Smooth muscle cell of trachea (primary cell): ENCODE measurements at places on chromosomes 2 and 18. TPM values are rescaled to one million over a fixed set of nuclear protein-coding genes. Genes with fewer than 3 reads are reported as not detected.

Gene G6PC2
- not detected in 2 replicates for total RNA-seq

Gene ACOXL
- total RNA-seq, result under 0.01 TPM in 1 of 2 replicates, not detected in the other

Gene ACMSD
- total RNA-seq, result not detected in 2 replicates

Gene IGFBP2
- 3.1 and 6.9 TPM in 2 replicates for total RNA-seq

Gene PKP4
- 47.4 and 49.6 TPM in 2 replicates for total RNA-seq

Gene AKAIN1
- total RNA-seq, result not detected in 2 replicates

Gene PSD4
- 1.6 and 5.0 TPM in 2 replicates for total RNA-seq

Gene SFXN5
- total RNA-seq, result 12.7 and 14.0 TPM in 2 replicates

Gene DSC2
- under 0.01 TPM in 1 of 2 replicates, not detected in the other for total RNA-seq

Gene REG3A
- total RNA-seq, result not detected in 2 replicates

Gene RND3
- 413 and 658 TPM in 2 replicates for total RNA-seq

Gene IL36B
- not detected in 2 replicates for total RNA-seq

Gene ZNF804A
- total RNA-seq, result 1.9 and 2.3 TPM in 2 replicates

Gene COL6A3
- 2,183 and 3,095 TPM in 2 replicates for total RNA-seq

Gene TTN
- 0.50 and 3.8 TPM in 2 replicates for total RNA-seq

Gene GPD2
- 73.6 and 92.8 TPM in 2 replicates for total RNA-seq

Gene UCN
- total RNA-seq, result 1.5 and 1.8 TPM in 2 replicates

Gene MBD1
- 63.7 and 85.7 TPM in 2 replicates for total RNA-seq

Gene SLC19A3
- total RNA-seq, result 0.17 and 0.29 TPM in 2 replicates

Gene TMEM200C
- total RNA-seq, result under 0.01 and 0.17 TPM in 2 replicates

Gene HAAO
- 2.3 and 6.3 TPM in 2 replicates for total RNA-seq

Gene ABCG8
- not detected in 2 replicates for total RNA-seq
